ENCODE measurements at places on chromosomes 5 and 9. TPM values are rescaled to one million over a fixed set of nuclear protein-coding genes. Genes with fewer than 3 reads are reported as not detected.

Gene DNAJC25
- total RNA-seq, result 2.9 TPM

Gene SCAMP1
- 45.1 TPM for total RNA-seq

Gene FYB1
- not detected for total RNA-seq

Gene WDR70
- total RNA-seq, result 23.2 TPM

Gene HSPA5
- 137 TPM for total RNA-seq

Gene PCDHGB6
- 6.2 TPM for total RNA-seq

Gene BRINP1
- total RNA-seq, result not detected

All from vein endothelial cell (primary cell).